Endodermal cell (in vitro differentiated cells): ENCODE measurements at places on chromosomes 2 and 18. TPM values are rescaled to one million over a fixed set of nuclear protein-coding genes. Genes with fewer than 3 reads are reported as not detected.

- peaks cover 20% of the 10 kb centered on the region for H3K4me1 ChIP-seq
- no peaks in the 10 kb centered on the region for H3K36me3 ChIP-seq
- H3K27ac ChIP-seq = no peak overlapping the region
Observed at GRCh38 chr2:236694146-236694888, 124.7 kb downstream of the ACKR3 start.

Gene CFAP53
- total RNA-seq = 0.66 to 1.2 TPM (median 1.0 TPM) in 3 replicates

DNA sequence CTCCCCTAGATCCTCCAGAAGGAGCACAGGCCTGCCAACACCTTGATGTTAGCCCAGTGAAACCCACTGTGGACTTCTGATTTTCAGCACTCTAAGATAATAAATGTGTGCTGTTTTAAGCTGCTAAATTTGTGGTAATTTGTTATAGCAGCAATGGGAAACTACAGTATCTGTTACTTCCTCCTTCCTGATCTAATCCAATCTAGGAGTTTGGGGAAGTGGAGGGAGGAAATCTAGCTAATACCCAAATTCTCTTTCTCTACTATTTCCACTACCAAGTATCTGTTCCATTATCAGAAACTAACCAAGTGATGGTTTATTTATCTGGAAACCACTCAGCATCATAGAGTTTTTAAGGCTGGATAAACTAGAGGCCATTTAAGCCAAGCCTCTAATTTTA, 64.9 kb downstream of the AFF3 start:
- H3K36me3 ChIP-seq = no peaks in the 10 kb centered on the region
- H3K27ac ChIP-seq = no peak overlapping the region
- no peaks in the 10 kb centered on the region for H3K27me3 ChIP-seq
- no peaks in the 10 kb centered on the region for H3K4me1 ChIP-seq
- H3K4me3 ChIP-seq = no peak overlapping the region

- no peaks in the 10 kb centered on the region for H3K27me3 ChIP-seq
- DNase-seq = no peak
- no peaks in the 10 kb centered on the region for H3K4me1 ChIP-seq
- no peak overlapping the region for H3K27ac ChIP-seq
Observed at GRCh38 chr2:60597346-60597745, 43.9 kb upstream of the BCL11A start.

DNA sequence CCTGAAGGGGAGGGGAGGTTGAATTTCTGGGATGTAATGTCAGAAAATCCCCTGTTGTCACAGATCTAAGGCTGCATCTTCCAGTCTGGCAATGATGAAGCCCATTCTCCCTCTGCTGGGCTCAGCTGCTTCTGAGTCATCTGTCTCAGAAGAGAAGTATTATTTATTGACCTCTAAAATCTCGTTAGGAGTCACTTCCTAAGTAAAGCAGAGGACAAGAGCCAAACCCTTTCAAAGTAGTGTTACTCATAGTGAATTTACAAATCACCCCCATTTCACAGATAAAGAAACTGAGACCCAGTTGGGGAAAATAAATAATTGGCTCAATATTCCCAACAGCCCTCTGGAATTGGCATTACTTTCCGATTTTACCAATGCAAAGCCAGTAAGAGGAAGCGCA, 167.3 kb upstream of the SKOR2 start:
- DNase-seq = no peak
- H3K27ac ChIP-seq = no peak overlapping the region
- H3K27me3 ChIP-seq = peaks cover 14% of the 10 kb centered on the region
- H3K36me3 ChIP-seq = no peaks in the 10 kb centered on the region

DNA sequence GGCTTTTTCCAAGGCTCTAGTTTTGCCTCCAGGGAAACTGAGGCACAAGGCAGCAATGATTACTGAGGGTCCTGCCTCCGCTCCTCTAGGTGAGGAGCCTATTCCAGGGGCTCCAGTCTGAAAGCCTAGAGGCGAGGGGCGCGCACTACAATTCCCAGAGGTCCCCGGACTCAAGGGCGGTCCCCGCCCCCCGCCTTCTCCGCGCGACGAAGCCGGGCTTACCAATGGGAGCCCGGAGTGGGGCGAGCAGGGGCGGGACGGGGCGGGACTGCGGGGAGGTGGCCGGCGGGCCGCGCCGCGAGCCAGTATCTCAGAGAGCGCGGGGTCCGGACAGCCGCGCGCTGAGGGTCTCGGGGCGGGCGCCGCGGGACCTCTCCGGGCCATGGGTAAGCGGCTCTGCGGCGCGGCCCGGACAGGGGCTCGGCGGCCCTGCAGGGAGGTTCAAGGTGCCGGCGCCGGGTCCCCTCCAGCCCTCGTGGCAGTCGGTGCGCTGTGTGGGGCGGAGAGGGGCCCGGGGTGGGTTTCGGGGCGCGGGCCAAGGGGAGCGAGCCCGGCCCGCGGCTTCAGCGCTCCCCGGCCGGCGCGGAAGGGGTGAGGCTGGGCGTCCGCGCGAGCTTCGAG, at the start of gene ARID5A:
TSS of gene ARID5A (plus strand) at position 308 of the 621 bp plus-strand sequence. CDS start at position 383, 75 bp downstream.
- DNase-seq = peak; percentile 97
- H3K36me3 ChIP-seq = no peaks in the 10 kb centered on the region
- peaks cover 23% of the 10 kb centered on the region for H3K27me3 ChIP-seq
- no peak within 1 kb of the TSS for H3K27ac ChIP-seq

GRCh38 chr2:236755278-236755840, 185.7 kb downstream of the ACKR3 start:
- no peak for DNase-seq
- no peak overlapping the region for H3K27ac ChIP-seq
- no peak overlapping the region for H3K4me3 ChIP-seq
- peaks cover 11% of the 10 kb centered on the region for H3K4me1 ChIP-seq
- no peaks in the 10 kb centered on the region for H3K27me3 ChIP-seq
- H3K36me3 ChIP-seq = no peaks in the 10 kb centered on the region

Gene ESPNL
- total RNA-seq = 0.15 and 0.25 TPM in 2 replicates

DNA sequence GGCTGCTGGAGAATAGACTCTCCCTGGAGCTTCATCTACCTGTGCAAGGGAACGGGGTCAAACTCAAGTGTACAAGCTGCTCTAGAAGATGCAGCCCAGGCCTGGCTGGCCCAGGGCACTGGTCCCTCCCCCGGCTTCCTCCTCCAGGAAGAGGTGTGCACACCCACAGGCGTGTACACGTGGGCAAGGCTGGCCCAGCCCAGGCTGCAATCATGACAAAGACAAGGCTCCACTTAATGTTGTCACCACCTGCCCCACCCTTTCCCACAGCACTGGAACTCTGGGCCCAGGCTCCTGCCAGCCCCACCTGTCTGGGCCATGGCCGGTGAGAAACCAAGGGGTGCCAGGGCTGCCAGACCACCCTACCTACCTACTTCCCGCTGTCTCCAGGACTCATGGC, 29.6 kb upstream of the ALPP start:
- H3K4me3 ChIP-seq = no peak overlapping the region
- no peaks in the 10 kb centered on the region for H3K4me1 ChIP-seq
- DNase-seq = no peak

- peaks cover 18% of the 10 kb centered on the region for H3K27me3 ChIP-seq
- H3K27ac ChIP-seq = no peak overlapping the region
- no peak overlapping the region for H3K4me3 ChIP-seq
- DNase-seq = peak; percentile 39
Observed at GRCh38 chr2:25347205-25347815, 5.6 kb upstream of the DNMT3A start.

GRCh38 chr2:23009545-23010149, 375.3 kb upstream of the KLHL29 start:
- no peaks in the 10 kb centered on the region for H3K36me3 ChIP-seq
- DNase-seq = no peak
- no peaks in the 10 kb centered on the region for H3K27me3 ChIP-seq
- no peak overlapping the region for H3K4me3 ChIP-seq

DNA sequence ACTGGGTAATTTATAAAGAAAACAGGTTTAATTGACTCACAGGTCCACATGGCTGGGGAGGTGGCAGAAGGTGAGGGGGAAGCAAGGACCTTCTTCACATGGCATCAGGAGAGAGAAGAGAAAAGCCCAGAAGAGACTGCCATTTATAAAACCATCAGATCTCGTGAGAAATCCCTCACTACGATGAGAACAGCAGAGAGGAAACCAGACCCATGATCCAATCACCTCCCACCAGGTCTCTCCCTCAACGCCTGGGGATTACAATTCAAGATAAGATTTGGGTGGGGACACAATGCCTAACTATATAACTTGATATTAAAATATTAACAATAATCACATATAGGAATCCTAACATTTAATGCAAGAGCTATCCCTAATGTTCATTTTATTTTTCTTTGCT, 31.8 kb downstream of the MEMO1 start:
- DNase-seq = no peak
- no peak overlapping the region for H3K4me3 ChIP-seq
- peaks cover 4% of the 10 kb centered on the region for H3K36me3 ChIP-seq
- no peaks in the 10 kb centered on the region for H3K4me1 ChIP-seq
- no peaks in the 10 kb centered on the region for H3K27me3 ChIP-seq

Gene KATNAL2
- 5.7 to 7.2 TPM (median 6.4 TPM) in 3 replicates for total RNA-seq

DNA sequence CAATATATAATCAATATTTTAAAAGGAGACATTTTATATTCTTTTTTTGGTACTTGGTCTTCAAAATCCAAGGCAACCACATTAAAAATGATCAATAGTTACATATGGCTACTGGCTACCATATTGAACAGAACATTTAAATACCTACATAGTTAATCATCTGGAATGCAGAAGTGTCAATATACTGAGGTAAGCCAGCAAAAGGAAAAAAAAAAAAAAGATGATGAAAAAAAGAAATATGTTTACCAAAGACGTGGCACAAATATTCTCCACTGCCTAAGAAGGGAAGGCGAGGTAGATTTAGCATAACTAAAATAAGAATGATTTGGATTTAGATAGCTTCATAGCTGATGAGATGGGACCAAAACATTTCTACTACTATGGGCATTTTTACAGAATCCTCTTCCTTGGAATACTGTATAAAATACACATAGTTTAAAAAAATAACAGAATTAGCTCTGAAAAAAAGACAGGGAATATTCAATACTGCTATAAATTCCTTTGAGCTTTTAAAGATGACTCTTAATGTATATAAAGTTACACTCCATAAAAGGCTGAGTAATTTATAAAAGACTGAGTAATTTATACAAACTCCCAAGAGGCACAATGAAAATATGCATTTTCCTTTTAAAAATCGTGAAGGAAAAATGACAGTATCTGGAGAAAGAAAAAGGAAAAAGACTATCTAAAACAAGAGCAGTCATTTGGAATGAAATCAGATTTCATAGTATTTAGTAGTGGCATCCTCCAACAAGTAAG, 63.5 kb downstream of the CDH2 start:
- H3K27ac ChIP-seq = no peak overlapping the region
- peaks cover 63% of the 10 kb centered on the region for H3K4me1 ChIP-seq
- H3K4me3 ChIP-seq = peak overlapping the region; percentile 26
- no peaks in the 10 kb centered on the region for H3K27me3 ChIP-seq

DNA sequence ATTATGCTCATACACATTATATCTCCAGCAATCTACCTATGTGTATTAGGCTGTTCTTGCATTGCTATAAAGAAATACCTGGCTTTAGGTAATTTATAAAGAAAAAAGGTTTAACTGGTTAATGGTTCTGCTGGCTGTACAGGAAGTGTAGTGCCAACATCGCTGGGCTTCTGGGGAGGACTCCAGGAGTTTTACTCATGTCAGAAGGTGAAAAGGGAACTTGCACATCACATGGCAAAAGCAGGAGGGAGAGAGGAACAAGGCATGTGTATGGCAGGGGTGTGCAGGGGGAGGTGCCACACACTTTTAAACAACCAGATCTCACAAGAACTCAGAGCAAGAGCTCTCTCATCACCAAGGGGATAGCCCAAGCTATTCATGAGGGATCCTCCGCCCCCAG, 715.4 kb upstream of the ZEB2 start:
- H3K27ac ChIP-seq = no peak overlapping the region
- H3K4me1 ChIP-seq = no peaks in the 10 kb centered on the region
- H3K4me3 ChIP-seq = no peak overlapping the region
- H3K27me3 ChIP-seq = no peaks in the 10 kb centered on the region
- no peaks in the 10 kb centered on the region for H3K36me3 ChIP-seq

DNA sequence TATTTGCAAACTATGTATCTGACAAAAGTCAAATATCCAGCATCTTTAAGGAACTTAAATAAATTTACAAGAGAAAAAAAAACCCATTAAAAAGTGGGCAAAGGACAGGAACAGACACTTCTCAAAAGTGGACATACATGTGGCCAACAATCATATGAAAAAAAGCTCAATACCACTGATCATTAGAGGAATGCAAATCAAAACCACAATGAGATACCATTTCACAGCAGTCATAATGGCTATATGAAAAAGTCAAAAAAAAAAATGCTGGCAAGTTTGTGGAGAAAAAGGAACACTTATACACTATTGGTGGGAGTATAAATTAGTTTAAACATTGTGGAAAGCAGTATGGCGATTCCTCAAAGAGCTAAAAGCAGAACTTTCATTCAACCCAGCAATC, 130.3 kb upstream of the LHCGR start:
- DNase-seq = no peak
- no peak overlapping the region for H3K27ac ChIP-seq
- no peak overlapping the region for H3K4me3 ChIP-seq
- H3K4me1 ChIP-seq = peaks cover 6% of the 10 kb centered on the region
- H3K27me3 ChIP-seq = no peaks in the 10 kb centered on the region
- H3K36me3 ChIP-seq = no peaks in the 10 kb centered on the region

- no peaks in the 10 kb centered on the region for H3K36me3 ChIP-seq
- H3K27ac ChIP-seq = no peak overlapping the region
- no peaks in the 10 kb centered on the region for H3K27me3 ChIP-seq
- H3K4me1 ChIP-seq = no peaks in the 10 kb centered on the region
- no peak overlapping the region for H3K4me3 ChIP-seq
Observed at GRCh38 chr2:42386682-42387081, 25.7 kb upstream of the COX7A2L start.

Gene RTP5
- not detected in 3 replicates for total RNA-seq

GRCh38 chr2:195711478-195711877, 54.5 kb downstream of the SLC39A10 start:
- DNase-seq = no peak
- H3K27ac ChIP-seq = no peak overlapping the region
- H3K4me3 ChIP-seq = no peak overlapping the region
- H3K27me3 ChIP-seq = no peaks in the 10 kb centered on the region
- peaks cover 6% of the 10 kb centered on the region for H3K4me1 ChIP-seq

DNA sequence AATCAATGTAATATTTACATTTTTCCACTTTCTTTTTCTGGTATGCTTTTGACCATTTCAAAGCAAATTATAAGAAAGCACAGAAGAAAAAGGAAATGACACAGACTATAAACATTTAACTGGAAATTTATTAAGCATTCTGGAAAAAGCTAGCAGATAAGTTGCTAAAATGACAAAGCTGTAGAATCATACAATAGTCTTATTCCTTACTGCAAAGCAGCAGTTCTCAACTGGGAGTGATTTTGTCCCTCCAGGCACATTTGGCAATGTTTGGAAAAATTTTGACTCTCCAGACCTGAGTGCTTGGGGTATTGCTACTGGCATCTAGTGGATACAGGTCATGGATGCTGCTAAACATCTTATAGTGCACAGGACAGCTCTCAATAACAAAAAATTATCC, 75.1 kb downstream of the MBD5 start:
- no peaks in the 10 kb centered on the region for H3K4me1 ChIP-seq
- H3K4me3 ChIP-seq = no peak overlapping the region
- no peak overlapping the region for H3K27ac ChIP-seq
- DNase-seq = no peak
- no peaks in the 10 kb centered on the region for H3K36me3 ChIP-seq
- H3K27me3 ChIP-seq = no peaks in the 10 kb centered on the region

- no peaks in the 10 kb centered on the region for H3K4me1 ChIP-seq
- DNase-seq = no peak
- no peak overlapping the region for H3K4me3 ChIP-seq
- H3K27me3 ChIP-seq = no peaks in the 10 kb centered on the region
Observed at GRCh38 chr2:142940606-142941223, 63.3 kb downstream of the KYNU start.
